ENCODE measurements at places on chromosomes 7 and 10.

GRCh38 chr10:128971374-128972035 lies 495.5 kb upstream of the MGMT start:
- no peak for DNase-seq

- DNase-seq, result no peak
Observed at GRCh38 chr10:32295027-32295426, 51.9 kb downstream of the EPC1 start.

GRCh38 chr10:95793401-95794045 lies 37.6 kb downstream of the ENTPD1 start:
- no peak for DNase-seq

GRCh38 chr10:51422311-51423120 lies 276.9 kb downstream of the CSTF2T start:
- DNase-seq, result peak; percentile 74

GRCh38 chr10:19302117-19302516 lies 253.5 kb downstream of the MALRD1 start:
- no peak for DNase-seq

- DNase-seq, result no peak
Observed at GRCh38 chr10:35388197-35388596, 51.9 kb downstream of the CCNY start.

DNA sequence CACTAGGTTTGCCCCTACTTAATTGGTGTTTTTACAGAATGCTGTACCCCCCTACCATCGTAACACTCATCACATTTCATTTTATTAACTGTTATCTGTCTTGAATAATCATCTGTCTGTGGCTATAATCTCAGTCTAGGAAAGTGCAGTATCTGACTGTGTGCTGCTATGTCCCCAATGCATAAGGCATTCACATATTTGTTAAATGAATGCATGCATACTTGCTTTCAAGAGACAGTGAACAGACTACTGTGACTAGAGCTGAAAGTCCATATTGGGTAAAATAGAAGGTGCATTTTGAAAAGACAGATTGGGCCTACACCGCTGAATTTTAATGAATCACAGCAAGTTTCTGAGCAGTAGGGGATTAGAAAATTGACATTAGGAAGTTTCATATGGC lies 112.3 kb downstream of the ARHGAP12 start:
- DNase-seq, result peak; percentile 60

DNA sequence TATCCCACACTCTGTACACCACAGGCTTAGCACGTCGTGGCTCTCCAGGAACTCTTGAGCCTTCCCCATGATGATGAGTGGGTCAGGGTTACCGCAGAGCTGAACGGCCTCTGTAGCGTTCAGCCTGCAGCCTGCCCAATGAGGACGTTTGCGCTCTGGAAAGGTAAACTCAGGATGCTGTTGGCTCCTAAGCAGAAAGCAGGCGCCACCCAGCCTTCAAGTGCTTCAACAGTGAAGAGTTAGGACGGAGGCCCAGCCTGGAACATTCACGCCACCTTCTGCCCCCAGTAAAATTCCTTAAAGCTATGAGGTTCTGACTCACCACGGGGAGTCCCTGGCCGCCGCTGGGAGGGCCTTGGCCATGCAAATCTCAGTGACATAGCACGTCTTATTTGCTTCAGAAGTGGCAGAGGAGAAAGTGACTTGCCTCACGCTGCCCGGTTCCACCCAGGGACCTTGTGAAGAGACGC lies 161.5 kb upstream of the SH2B2 start:
- peak; percentile 91 for DNase-seq
